ENCODE measurements at places on chromosomes 5 and 9.

GRCh38 chr5:57435701-57436134 is 46.9 kb downstream of the ACTBL2 start:
- DNase-seq, result no peak

DNA sequence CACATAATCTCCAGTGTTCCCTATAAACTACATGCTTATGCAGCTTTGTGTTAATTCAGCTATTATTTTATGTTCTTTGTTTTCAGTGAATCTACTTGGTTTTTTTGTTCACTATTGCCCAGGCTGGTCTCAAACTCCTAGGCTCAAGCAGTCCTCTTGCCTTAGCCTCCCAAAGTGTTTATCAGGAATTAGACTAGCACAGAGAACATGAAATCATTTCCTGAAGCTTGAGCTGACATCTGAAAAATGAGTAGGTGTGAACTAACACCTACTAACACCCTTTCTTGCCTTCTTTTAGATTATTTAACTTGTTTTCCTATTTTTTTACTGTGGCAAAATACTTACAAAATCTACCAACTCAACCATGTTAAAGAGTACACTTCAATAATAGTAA is 25.0 kb downstream of the CENPP start:
- no peak for DNase-seq

DNA sequence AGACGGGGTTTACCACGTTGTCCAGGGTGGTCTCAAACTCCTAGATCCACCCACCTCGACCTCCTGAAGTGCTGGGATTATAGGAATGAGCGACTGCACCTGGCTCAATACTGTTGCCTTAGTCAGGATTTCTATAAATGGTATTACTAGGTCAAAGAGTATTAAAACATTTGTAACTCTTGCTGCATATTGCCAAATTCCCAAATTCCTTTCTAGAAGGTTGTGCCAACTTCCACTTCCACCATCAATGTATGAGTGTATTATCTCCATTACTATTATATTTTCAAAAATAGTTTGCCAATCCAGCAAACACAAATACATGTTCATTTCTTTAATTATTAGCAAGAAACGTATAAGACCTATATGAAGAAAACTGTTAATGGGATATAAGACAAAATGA is 10.6 kb downstream of the PTGR1 start:
- no peak for DNase-seq

DNA sequence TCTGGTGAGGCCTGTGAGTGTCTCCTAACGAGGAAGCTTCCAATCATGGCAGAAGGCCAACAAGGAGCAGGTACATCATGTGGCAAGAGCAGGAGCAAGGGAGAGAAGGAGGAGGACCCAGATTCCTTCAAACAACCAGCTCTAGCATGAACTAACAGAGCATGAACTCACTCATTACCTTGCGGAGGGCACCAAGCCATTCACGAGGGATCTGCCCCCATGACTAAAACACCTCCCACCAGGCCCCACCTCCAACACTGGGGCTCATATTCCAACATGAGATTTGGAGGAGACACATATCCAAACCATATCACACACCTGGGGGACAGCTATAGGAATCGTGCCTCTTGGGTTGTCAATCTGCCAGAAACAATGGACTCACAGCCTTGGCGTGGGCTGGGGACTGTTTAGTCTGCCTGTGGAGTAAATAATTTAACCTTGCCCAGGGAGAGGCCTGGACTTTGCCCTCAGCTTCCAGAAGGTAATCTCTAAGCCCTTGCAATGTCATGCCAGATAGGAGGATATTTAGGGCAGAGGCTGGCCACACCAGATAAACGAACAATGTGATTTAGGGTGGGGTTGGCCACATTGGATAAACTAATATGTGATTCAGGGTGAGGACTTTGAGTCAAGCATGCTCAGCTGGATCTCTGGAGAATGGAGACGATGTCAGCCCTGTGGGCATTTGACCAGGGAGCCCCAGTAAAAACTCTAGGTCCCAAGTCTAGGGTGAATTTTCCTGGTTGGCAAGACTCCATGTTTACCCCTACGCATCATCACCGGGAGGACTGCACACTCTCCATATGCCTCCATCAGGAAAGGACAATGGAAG is 13.6 kb upstream of the VDAC1 start:
- DNase-seq, result no peak

- DNase-seq, result no peak
Measured at GRCh38 chr9:131306397-131307004, 17.0 kb downstream of the PLPP7 start.

DNA sequence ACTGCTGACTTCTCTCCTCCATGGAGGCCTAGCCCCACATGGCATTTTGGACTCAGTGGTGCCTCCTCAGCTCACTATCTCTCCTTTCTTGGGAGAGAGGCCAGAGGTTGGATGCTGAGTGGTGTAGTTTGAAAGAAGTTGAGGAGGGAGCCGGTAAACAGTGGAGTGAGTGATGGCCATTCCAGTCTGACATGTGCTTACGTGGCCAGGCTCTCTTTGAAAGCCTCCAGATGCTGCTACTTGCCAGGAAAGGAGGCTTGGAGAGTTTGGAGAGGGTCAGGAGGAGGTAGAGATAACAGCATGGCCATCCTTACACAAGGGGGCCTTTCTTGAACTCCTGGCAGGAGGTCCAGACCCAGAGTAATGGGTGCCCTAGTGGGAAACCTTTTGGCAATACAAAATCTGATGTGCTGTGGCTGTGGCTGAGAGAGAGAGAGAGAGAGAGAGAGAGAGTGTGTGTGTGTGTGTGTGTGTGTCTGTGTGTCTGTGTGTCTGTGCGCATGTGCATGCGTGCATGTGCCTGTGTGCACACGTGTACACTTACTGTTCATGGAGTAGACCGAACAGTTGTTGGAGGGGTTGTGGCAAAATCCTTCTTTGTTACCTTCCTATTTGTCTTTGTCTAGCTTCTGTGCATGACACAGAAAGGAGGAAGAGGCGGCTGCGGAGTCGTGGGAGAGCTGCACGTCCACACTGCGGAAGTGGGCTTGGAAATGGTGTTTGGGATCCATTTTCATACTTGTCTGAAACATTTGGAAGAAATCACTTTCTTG is 37.8 kb downstream of the RALGPS1 start:
- DNase-seq, result no peak

DNA sequence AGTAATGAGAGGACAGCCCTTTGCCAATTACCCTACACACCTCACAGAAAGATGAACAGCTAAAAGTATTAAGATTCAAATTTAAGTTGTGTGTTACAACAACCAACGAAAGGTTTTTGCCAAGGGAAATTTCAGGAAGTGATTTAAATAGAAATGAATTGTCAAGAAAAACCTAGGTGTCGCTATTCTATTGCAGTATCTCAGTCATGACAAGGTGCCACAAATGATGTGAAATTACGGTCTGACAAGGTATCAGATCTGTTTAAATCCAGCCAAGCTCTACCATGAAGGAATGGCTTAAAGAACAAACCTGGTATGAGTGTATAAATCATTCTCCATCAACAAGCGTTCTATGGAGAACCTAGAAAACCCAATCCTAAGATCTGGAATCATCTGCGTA is 189.7 kb downstream of the ATPSCKMT start:
- no peak for DNase-seq

- DNase-seq, result peak; percentile 20
Measured at GRCh38 chr9:83327323-83327722, 210.9 kb downstream of the FRMD3 start.

DNA sequence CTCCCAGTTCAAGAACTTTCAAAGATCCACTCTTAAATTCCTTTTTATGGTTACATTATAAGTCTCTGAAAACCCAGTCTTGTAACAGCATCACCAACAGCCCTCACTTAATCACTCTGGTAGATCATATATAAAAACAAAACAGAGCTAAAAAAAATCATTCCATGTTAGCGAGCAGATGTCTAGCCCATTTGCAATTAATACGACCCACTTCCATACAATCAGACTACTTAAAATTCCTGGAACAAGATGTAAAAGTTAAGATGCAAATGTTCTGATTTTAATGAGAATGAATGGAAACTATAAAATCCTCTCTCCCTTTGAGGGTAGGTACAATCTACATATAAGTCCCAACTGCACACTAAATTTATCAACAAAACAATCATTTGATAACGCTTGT is 167.0 kb downstream of the MED27 start:
- no peak for DNase-seq

DNA sequence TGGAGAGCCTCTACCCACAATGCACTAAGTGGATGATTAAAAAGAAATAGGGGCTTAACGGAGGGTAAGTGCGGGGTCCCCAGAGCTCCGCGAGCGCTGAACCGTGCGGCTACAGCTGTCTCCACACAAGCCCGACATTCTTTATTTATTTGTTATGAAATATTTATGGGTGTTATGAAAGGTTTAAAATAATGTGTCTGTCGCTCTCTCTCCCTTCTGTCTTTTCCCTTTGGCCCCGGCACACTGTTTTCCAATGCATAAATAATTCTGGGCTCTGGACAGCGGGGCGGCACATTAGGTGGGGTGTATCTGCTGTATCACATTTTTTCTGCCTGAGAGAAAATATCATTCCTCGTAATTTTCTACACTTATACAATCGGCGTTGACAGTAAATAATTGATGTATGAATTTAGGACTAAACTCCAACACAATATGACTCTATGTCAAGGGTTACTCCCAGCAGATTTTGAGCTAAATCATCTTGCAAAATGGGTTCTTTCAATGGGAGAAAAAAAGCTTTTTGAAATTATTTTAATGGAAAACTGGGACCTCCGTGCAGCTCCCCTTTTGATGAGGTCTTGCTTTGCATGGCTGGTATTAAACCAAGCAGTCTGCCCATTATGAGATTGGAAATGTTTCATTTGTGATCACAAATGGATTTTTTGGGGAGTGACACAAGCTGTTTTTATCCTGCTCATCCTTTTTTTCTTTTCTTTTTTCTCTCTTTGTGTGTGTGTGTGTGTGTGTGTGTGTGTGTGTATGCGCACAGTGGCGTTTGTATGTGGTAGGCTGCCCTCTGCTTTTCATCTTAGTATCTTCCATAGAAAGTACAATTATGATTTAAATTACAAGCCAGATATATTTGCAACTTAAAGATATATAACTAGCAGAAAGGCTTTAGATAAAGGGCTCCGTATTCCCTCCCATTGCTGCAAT is 370.6 kb upstream of the IRX4 start:
- DNase-seq, result no peak

- DNase-seq, result no peak
Measured at GRCh38 chr9:97419309-97419867, 7.5 kb downstream of the TDRD7 start.

DNA sequence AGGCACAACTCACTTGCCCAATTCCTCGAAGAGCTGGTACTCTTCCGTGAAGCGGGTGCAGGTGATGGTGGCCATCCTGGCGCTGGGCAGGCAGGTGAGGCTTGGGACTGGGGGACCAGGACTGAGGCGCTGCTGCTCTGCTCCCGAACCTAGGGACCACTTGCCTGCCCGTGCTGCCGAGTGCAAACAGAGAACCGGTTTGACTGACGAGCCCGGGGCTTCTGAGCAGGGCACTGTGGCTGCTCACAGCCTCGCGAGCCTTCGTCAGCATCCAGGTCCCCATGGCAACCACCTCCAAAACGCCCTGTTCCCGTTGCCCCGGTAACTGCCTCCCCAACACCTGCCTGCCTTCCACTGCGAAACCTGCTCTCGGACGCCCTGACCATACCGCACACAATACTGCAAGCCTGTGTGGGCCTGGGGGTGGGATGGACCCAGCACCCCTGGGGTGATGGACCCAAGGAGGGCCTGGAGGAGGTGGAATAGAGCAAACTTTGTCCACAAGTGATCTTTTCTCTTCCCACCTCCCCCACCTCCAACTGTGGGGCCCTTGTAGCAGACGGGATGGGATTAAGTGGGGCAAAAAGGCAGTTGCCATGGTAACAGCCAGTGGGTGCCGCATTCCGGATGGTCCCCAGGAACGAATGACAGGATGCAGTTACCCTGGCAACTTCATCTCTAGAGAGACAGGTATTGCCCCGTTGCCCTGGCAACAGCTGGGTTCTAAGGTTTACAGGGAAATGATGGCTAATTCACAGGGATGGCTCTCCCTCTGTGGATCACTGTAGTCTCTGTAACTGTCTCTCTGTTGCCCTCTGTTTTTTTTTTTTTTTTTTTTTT is at the start of gene CAMK2A:
TSS of gene CAMK2A (minus strand) at position 223 of the 840 bp plus-strand sequence. CDS start at position 75, 148 bp downstream.
- DNase-seq, result peak; percentile 81

- no peak for DNase-seq
Measured at GRCh38 chr9:20315677-20316076, 306.6 kb downstream of the MLLT3 start.

DNA sequence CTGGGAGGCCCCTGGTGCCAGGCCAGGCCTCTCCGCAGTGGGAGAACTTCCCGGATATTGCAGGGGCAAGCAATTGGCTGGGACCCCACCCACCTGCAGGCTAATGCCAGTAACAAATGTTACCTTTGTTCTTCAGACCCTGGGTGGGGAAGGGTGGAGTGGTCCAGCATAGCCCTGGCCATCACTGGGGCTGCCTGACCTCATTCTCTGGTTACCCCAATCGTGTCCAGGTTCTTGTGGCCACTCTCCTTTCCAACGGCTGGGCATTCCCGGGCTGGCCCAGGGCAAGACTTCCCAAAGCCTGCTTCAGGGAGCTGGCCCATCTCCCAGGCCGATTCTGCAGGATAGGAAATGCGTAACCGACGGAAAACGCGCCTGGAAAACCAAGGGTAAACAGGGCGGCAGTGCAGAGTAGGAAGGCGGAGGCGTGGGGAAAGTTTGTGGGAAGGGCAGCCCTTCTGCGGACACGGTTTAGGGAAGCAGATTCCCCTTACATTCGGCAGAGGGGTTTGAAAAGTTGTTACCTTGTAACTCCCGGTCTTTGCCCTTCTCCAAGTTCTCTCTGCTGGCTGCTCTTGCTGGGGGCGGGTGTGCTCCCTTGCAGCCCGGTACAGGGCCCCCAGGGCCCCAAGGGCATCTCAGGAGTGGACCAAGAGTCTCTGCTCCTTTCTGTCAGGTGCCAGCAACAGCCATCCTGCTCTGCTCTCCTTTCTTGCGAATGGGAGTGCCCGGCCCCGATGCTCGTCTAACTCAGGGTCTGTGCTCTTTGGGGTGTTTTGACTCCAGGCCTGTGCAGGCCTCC is 3.5 kb downstream of the NRARP start:
- DNase-seq, result peak; percentile 39

DNA sequence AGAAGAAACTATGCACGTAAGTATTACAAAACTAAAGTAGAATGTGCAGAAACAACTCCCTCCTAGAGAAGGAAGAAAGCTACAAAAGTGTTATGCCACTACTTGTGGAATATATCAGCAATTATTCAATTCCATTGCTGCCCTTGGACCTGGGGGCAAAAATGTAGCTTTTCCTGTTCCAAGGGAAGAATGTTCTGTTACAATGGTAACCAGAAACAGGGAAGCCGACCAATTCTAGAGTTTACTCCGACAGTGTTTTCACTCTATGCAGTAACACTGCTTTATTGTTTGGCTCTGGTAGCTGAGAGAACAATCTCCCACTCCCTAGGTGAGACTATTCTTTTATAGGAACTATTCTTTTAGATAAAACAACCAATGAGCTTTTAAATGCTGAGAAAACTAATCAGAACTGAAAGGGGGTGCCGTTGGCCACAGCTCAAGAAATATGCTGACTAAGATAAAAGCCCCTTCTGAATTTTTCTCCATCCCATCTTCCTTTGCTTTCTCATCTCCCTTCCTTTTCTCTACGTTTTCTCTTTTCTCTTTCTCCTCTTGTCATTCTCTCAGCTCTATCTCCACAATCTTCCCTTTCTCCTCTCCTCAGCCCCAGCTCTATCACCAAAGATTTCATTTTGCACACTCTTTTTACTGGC is 54.1 kb downstream of the SLC1A3 start:
- DNase-seq, result no peak

All from neural progenitor cell (in vitro differentiated cells).